Inflammatory macrophage treated with lipopolysaccharide for 4 hours (primary cell): ENCODE measurements at places on chromosomes 6 and 20.

DNA sequence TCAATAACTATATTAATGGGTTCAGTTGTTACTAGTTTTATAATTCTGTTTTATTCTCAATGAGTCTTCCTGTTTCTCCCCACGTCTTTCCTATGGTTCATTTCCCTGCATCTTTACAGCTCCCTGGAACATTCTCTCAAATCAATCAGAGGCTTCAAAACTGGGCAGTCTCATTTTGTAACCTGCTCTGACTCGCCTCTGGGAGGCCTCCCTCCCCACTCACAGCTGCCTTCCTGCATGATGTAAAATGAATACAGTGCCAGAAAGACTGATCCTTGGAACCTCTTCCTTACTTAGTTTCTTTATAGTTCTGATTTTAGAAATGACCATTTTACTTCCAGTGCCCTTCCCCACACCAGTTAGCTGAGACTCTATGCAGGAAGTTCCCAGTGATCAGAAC, 103.9 kb downstream of the ESR1 start:
- DNase-seq: no peak

GRCh38 chr6:17059022-17059421, 42.8 kb upstream of the STMND1 start:
- DNase-seq: no peak

DNA sequence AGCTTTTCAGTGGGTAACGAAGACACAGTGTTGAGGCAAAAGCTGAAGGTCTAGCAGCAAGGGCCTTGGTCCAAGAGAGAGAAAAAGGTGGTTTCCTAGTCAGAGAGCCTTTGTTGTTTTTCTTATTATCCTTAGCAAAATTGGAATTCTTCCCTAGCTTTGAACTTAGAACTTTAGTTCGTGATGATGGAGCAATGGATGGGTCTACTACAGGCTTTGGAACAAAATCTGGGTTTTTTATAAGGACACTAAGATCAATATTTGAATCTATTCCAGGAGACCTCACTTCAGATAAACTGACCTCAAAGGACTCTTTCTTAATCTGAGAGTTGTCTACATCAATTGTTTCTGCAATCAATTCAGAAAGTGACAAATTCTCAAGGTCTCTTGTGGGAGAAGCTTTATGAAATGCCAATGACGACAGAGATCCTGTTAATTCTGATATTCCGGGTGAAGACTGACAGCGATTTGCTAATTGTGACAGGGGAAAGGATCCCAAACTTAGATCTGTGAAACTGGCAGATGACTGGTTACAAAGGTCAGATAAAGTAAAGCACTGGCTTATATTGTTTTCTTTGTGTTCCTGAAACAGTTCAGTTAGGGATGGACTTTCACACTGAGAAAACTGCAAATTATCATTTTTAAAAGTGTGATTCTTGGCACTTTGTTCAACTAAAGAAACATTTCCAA, 17.7 kb downstream of the HBS1L start:
- DNase-seq: no peak

DNA sequence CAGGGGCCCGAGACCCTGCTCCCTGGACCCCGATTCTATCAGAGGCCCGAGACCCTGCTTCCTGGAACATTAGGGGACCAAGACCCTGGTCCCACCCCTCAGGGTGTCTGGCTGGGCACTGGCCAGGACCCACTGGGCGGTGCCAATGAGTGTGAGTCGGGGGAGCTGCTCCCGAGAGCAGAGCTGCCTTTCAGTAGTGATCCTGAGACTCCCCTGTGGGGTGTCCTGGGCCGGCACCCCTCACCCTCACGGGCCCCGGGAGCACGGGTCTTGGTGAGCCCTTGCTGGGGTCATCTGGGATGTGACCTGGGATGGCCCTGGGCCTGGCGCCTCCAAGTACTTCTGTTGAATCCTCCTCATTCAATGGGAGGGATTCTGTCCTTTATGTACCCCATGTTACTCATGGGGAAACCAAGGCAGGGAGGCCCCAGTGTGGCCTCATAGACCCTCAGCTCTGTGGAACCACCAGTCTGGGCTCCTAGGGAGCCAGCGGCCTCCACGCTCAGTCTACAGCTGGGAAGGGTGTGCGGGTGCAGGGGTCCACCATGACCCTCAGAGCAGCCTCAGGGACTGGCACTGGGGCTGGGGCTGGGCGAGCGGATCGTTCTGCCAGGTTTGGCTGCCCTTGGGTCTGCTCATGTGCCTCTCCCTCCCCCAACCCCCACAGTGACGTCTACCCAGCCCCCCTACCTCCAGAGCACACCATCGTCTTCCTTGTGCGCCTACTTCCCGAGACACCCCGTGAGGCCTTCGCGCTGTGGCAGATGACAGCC, 25.6 kb downstream of the COL20A1 start:
- no peak for DNase-seq

DNA sequence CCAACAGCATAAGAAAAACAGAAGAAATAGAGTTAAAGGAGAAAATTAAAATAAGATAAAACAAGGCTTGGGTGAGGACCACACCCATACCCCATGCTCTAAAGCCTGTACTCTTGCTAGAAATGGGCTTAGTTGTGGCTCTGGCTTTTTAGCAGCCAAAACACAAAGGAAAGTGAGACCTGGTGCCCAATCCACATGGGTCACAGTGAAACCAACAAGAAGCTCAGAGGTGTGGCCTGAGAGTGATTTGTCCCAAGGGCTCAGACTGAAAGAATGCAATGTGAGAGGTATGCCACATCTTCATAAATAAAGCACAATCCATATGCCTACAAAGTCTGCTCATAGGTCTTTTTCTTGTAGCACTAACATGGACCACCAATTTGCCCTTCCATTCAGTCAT, 21.1 kb downstream of the HM13 start:
- DNase-seq: no peak

DNA sequence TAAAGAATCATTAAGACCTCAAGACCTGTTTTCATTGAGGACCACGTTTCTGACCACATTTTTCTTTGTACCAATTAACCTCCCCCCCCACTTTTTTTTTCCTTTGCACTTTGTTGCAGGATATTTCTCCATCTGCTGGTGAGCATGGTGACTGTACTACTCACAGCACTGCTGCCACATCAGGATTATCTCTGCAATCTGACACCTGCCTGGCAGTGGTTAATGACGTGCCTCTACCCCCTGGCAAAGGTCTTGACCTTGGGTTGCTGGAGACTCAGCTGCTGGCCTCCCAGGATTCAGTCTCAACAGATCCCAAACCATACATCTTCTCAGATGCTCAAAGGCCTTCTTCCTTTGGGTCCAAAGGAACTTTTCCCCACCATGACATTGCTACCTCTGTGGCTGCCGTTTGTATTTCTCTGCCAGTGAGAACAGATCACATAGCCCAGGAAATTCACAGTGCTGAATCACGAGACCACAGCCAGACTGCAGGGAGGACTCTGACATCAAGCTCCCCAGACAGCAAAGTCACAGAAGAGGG, 46.6 kb upstream of the EDN3 start:
- no peak for DNase-seq

GRCh38 chr6:156954191-156954590, 177.0 kb downstream of the ARID1B start:
- DNase-seq: no peak

DNA sequence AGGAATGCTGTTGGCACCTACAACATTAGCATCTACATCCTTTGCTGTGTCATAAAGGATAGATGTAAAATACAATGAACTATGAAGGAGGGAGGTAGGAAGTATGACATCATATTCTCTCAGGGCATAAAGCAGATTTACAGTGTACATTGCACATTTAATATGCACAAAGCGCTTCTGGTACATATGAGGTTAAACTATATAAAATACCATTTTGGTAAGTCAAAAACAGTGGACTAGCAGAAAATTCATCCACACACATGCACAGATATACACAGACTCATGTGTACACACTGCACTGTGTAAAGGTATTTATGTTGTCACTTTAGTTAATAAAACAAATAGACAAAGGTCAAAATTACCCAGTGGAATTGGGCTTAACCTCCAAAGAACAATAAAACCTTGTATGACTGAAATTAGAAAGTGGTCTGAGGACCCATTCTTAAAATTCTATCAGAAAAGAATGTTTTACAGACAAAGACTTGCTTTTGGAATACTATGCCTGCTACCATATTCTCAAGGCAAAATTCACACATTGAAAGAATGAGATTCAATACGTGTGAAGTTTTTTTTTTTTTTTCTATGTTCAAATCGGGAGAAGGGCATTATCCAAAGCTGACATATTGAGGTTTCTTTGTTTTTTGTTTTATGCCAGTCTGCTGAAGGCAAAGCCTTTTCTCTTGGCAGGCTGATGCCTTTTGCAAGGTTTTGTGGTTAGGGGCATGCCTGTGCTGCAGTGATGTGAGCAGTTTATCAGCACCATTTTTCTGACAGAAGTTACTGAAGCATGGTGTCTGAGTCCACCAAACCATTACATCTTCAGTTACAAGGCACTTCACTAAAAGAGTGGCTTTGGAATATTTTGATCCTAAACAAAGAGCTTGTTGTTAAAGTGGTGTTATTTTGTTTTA, 199.0 kb downstream of the PLCB1 start:
- DNase-seq: no peak

GRCh38 chr6:107691062-107691751, 132.9 kb downstream of the SCML4 start:
- no peak for DNase-seq

- DNase-seq: no peak
Measured at GRCh38 chr20:59662856-59663512, 58.6 kb downstream of the PHACTR3 start.

GRCh38 chr6:151082079-151082478, 157.7 kb upstream of the AKAP12 start:
- no peak for DNase-seq

DNA sequence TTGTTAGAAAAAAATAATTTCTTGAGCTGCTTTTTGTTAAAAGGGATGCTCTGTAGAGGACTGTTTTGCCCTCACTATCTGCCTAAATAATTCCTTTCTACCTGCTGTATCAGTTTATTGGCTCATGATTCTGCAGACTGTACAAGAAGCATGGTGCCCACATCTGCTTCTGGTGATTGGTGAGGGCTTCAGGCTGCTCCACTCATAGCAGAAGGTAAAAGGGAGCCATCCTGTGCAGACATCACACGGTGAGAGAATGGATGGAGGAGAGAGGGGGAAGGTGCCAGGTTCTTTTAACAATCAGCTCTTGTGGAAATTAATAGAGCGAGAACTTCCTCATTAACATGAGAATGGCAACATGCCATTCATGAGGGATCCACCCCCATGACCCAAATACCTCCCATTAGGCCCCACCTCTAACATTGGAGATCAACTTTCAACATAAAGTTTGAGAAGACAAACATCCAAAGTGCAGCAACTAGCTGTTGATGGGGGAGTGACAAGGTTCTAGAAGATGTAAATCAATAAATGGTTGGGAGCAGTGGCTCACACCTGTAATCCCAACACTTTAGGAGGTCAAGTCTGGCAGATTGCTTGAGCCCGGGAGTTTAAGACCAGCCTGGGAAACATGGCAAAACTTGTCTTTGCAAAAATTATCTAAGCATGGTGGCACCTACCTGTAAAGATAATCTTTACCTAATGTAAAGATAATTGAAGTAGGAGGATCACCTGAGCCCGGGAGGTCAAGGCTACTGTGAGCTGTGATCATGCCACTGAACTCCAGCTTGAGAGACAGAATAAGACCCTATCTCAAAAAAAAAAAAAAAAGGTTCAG, 15.7 kb upstream of the AHCY start:
- no peak for DNase-seq

DNA sequence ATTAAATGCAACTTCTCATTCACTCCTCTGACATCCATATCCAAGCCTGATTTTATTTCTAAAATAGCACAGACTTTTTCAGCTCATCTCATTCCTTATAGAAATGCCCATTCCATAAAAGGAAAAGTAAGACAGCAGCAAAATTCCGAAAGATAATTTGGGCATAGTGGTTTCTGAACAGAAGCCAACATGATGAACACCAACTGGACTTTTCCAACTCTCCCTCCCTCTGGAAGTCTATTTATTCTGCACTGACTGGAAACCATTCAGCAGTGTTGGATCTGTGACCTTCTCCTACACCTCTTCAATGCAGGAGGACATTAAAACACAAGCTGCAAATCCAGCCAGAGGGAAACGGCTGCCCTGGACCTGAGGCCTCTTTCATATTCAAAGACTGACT, 306.2 kb upstream of the NT5E start:
- DNase-seq: no peak

DNA sequence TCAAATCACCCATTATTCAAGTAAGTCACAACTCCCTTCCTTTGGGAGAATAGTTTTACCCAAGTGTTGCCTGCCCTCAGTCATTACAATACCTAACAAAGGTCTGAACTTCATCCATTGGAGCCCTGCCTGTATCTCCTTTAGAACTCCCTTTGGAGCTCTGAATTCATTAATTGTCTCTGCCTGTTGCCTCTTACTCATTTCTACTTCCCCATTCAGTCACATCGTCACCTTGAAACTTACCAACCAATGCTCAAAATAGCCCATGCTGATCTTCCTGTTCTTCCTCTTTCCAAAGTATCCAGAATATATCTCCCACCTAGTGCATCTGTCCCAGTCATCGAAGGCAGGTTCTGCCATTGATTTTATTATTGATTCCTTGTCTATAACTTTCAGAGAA, 120.7 kb upstream of the ADGRF1 start:
- DNase-seq: peak; percentile 80

DNA sequence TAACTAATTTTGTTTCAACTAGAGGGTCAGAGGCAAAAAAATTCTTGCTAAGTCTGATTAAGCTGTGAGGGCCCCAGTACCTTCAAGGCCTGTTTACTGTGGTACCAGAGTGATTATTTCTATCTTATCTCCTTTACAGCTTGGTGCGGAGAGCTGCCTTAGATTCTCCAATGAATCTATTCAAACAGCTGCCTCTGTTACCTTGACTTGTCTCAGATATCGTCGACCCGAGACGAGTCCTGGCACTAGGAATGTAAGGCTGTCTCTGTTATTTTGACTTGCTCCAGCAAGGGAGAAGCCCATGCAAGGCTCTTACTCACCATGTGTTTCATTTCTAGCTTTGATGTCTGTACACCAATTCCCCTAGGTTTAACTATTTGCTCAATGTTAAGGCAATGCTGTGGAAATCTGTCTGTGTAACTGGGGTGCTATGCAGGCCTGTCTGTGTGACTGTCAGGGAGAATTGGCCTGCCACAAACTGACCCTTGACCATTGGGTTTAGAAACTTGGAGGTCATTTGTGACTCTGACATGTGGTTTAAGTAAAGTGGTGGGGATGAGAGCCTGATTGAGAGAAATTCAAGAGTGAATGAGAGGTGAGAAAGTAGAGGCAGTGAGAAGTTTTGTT, 10.4 kb upstream of the FKBPL start:
- DNase-seq: no peak

GRCh38 chr6:63305277-63305676, 14.5 kb downstream of the LGSN start:
- no peak for DNase-seq

GRCh38 chr6:138685781-138686180, 87.8 kb upstream of the CCDC28A start:
- no peak for DNase-seq

- DNase-seq: no peak
Measured at GRCh38 chr6:142845624-142846458, 99.1 kb downstream of the HIVEP2 start.
